ENCODE measurements at places on chromosomes 4 and X. TPM values are rescaled to one million over a fixed set of nuclear protein-coding genes. Genes with fewer than 3 reads are reported as not detected.

The NOX1 gene
- total RNA-seq, result not detected

The MAGEA10 gene
- total RNA-seq, result not detected

The ARR3 gene
- total RNA-seq, result not detected

The ZNF141 gene
- 28.8 TPM for total RNA-seq

The PRPS1 gene
- 44.0 TPM for total RNA-seq

The CABS1 gene
- total RNA-seq, result not detected

The PDGFRA gene
- total RNA-seq, result 0.94 TPM

The ZNF630 gene
- total RNA-seq, result 1.6 TPM

The CSN3 gene
- total RNA-seq, result not detected

The ASMT gene
- 0.73 TPM for total RNA-seq

The PRRG1 gene
- total RNA-seq, result not detected

The TMEM31 gene
- total RNA-seq, result not detected

The TMPRSS11D gene
- not detected for total RNA-seq

The ADH6 gene
- total RNA-seq, result not detected

The WDFY3 gene
- 18.1 TPM for total RNA-seq

The HELT gene
- not detected for total RNA-seq

The H2BW2 gene
- not detected for total RNA-seq

The TBX22 gene
- total RNA-seq, result not detected

The MAGEA2 gene
- total RNA-seq, result not detected

The CYTL1 gene
- 0.84 TPM for total RNA-seq

The PLK4 gene
- 4.4 TPM for total RNA-seq

The ZNF732 gene
- not detected for total RNA-seq
